A172 (cell line): ENCODE measurements at places on chromosomes 6 and 20. TPM values are rescaled to one million over a fixed set of nuclear protein-coding genes. Genes with fewer than 3 reads are reported as not detected.

EBF4 gene
- 5.2 and 7.2 TPM in 2 replicates for total RNA-seq

GSTA2 gene
- total RNA-seq = not detected in 2 replicates

SLC17A2 gene
- not detected in 2 replicates for total RNA-seq

ZBTB12 gene
- total RNA-seq = 1.3 and 4.1 TPM in 2 replicates

SCRT2 gene
- total RNA-seq = not detected in 2 replicates

TRIM31 gene
- total RNA-seq = not detected in 2 replicates

QKI gene
- 62.7 and 81.2 TPM in 2 replicates for total RNA-seq

GRM1 gene
- 0.10 TPM in 1 of 2 replicates, not detected in the other for total RNA-seq

ERMARD gene
- total RNA-seq = 12.5 and 16.6 TPM in 2 replicates

PNLDC1 gene
- not detected in 2 replicates for total RNA-seq

CRISP2 gene
- not detected in 2 replicates for total RNA-seq

L3MBTL1 gene
- 2.4 and 5.0 TPM in 2 replicates for total RNA-seq

BTN1A1 gene
- not detected in 2 replicates for total RNA-seq

AIF1 gene
- total RNA-seq = not detected in 2 replicates

BTNL2 gene
- not detected in 2 replicates for total RNA-seq

TSHZ2 gene
- total RNA-seq = 0.36 TPM in 1 of 2 replicates, not detected in the other

TOX2 gene
- 1.2 and 3.7 TPM in 2 replicates for total RNA-seq

GSTA3 gene
- total RNA-seq = not detected in 2 replicates

L3MBTL3 gene
- 5.4 and 7.6 TPM in 2 replicates for total RNA-seq

DACT2 gene
- not detected in 2 replicates for total RNA-seq

NKX2-2 gene
- total RNA-seq = 4.4 TPM in 2 replicates

MYO6 gene
- 9.4 and 10.0 TPM in 2 replicates for total RNA-seq

GPR63 gene
- total RNA-seq = 0.07 TPM in 1 of 2 replicates, not detected in the other

SCGN gene
- total RNA-seq = not detected in 2 replicates

FAM209B gene
- not detected in 2 replicates for total RNA-seq

STXBP5 gene
- total RNA-seq = 37.6 and 39.3 TPM in 2 replicates
